Type B pancreatic cell (in vitro differentiated cells): ENCODE measurements at places on chromosomes 6 and 20. TPM values are rescaled to one million over a fixed set of nuclear protein-coding genes. Genes with fewer than 3 reads are reported as not detected.

DNA sequence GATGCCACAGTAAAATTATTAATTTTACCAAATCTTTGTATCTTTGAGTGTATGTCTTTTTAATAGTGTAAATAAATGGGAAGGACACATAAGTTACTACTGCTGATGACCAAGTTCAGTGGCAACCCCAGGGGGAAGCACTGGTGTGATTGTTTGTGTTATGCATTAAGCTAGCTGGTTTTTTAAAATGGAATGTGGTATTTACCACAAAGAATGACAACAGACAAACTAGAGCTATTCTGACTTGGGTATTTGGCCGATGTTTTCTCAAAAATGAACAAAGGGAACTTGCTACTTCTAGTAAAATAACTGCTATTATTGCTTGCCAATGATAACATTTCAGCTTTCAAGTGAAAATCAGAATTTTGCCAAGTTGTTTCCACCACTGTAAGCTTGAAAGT, 2.9 kb downstream of the FNDC1 start:
- peaks cover 89% of the 10 kb centered on the region for H3K27me3 ChIP-seq
- no peak overlapping the region for H3K27ac ChIP-seq
- H3K36me3 ChIP-seq: no peaks in the 10 kb centered on the region
- peaks cover 12% of the 10 kb centered on the region for H3K4me1 ChIP-seq
- no peak for DNase-seq

- no peak overlapping the region for H3K4me3 ChIP-seq
- DNase-seq: no peak
Measured at GRCh38 chr6:136007345-136007744, 155.8 kb downstream of the PDE7B start.

- peaks cover 26% of the 10 kb centered on the region for H3K4me1 ChIP-seq
- DNase-seq: peak; percentile 79
- H3K27ac ChIP-seq: peak overlapping the region; percentile 92
- peaks cover 19% of the 10 kb centered on the region for H3K36me3 ChIP-seq
- H3K4me3 ChIP-seq: peak overlapping the region; percentile 100
Measured at GRCh38 chr6:43575105-43575771, 600 bp downstream of the XPO5 start.

PKIB gene
- 31.7 and 56.8 TPM in 2 replicates for total RNA-seq

KCNK16 gene
- 22.6 and 41.1 TPM in 2 replicates for total RNA-seq

NHLRC1 gene
- total RNA-seq: 1.1 and 3.5 TPM in 2 replicates

DNA sequence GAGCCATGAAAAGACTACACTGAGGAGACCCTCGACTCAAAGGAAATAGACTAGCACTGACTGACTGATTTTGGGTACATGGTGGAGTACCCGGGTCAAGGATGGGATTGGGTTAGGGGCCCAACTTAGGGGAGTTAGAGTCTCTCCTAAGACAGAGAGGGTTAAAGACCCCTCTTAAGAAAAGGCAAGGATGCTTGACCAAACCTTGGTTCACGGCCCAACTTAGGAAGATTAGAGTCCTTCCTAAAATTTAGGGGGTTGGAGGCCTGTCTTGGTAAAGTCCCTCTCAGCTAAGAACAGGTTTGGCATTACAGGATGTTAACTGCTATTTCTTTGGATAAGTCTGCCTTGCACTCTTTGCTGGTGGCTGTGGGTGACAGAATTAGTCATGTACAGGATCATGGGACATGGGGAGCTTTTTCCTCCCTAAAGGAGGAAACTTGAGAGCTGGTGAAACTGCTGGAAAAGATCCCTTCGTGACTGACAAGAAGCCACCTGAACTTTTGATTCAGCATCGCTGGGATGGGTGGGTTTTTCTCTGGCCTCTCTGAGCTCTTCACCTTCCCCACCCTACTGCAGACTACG, 12.3 kb upstream of the SLC22A16 start:
- no peaks in the 10 kb centered on the region for H3K27me3 ChIP-seq
- DNase-seq: no peak
- no peak overlapping the region for H3K27ac ChIP-seq
- no peaks in the 10 kb centered on the region for H3K36me3 ChIP-seq

DNA sequence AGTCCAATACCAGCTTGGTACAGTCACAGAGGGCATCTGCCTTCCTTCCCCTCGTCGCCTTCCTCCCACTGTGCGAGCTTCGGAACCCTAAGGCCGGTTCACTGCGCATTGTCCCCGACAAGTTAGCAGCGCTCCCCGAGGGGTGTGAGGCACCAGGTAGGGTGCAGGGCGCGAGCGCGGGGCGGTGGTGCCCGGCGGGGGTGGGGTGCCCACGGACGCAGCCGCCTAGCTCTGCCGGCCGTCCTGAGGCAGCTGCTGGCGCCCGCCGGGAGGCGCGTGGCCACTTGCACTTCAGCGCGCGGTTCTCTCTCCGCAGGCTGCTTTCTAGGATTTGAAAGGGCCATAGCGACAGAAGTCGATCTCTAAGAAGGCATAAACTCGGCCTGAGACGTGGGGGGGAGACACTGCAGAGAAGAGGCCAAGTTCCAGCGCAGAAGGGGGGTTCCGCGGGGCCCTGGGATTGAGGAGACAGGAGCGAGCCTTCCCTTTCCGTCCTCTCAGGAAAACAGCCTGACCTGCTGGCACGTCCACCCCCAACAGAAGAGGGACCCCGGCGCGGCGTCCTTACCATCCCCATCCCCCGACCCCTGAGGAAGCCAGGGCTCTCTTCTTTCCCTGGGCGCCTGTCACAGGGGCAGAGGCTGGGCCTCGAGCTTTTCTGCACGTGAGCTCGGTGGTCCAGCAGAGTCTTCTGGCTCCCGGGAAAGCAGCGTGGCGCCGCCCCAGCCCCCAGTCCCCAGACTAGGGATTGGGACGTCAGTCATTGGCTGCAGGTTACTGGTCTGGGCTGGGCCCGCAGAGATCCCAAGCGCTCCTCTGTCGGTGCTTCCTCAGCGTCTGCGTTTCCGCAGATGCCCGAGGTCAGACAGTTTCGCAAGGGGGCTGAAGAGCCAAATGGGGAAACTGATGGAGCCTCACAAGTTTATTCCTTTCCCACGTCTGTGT, 15.6 kb upstream of the PRDM13 start:
- no peak overlapping the region for H3K27ac ChIP-seq
- DNase-seq: no peak
- H3K4me1 ChIP-seq: peaks cover 3% of the 10 kb centered on the region
- H3K36me3 ChIP-seq: no peaks in the 10 kb centered on the region
- peak overlapping the region; percentile 36 for H3K4me3 ChIP-seq

- H3K27ac ChIP-seq: peak overlapping the region; percentile 94
- peaks cover 10% of the 10 kb centered on the region for H3K36me3 ChIP-seq
- DNase-seq: peak; percentile 71
Measured at GRCh38 chr20:53162251-53162835, 190.2 kb downstream of the TSHZ2 start.

GRCh38 chr6:44855562-44856411, 468.3 kb downstream of the CDC5L start:
- peaks cover 24% of the 10 kb centered on the region for H3K4me1 ChIP-seq
- H3K27me3 ChIP-seq: no peaks in the 10 kb centered on the region
- no peak overlapping the region for H3K27ac ChIP-seq
- DNase-seq: no peak
- H3K36me3 ChIP-seq: no peaks in the 10 kb centered on the region

DNA sequence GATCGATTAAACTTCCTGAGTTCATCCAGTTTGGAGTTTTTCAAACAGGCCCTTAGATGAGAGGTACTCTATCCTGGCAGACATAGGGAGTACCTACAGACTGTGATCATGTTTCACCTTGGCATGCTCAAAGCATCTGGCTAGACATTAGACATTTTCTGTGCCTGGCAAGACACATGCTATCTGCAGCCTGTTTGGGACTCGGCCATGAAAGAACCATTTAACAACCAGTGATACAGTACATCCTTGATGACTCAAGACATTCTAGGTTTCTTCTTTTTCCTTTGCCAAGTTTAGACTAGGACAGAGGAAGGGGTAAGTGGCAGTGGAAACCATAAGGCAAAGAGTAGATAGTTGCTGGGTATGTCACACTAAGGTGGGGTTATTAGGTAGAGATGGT, 15.4 kb upstream of the PAQR8 start:
- H3K27me3 ChIP-seq: no peaks in the 10 kb centered on the region
- DNase-seq: no peak
- no peak overlapping the region for H3K27ac ChIP-seq
- H3K4me1 ChIP-seq: peaks cover 5% of the 10 kb centered on the region
- H3K4me3 ChIP-seq: no peak overlapping the region

- H3K4me3 ChIP-seq: no peak overlapping the region
- H3K27ac ChIP-seq: no peak overlapping the region
- H3K4me1 ChIP-seq: no peaks in the 10 kb centered on the region
- peaks cover 24% of the 10 kb centered on the region for H3K36me3 ChIP-seq
Measured at GRCh38 chr6:89690944-89691324, 52.4 kb upstream of the LYRM2 start.

GRCh38 chr6:16236631-16237199, 1.7 kb upstream of the GMPR start:
- no peak overlapping the region for H3K27ac ChIP-seq
- peaks cover 27% of the 10 kb centered on the region for H3K27me3 ChIP-seq
- H3K4me3 ChIP-seq: peak overlapping the region; percentile 71
- H3K36me3 ChIP-seq: no peaks in the 10 kb centered on the region

TSPO2 gene
- total RNA-seq: not detected in 2 replicates

DNA sequence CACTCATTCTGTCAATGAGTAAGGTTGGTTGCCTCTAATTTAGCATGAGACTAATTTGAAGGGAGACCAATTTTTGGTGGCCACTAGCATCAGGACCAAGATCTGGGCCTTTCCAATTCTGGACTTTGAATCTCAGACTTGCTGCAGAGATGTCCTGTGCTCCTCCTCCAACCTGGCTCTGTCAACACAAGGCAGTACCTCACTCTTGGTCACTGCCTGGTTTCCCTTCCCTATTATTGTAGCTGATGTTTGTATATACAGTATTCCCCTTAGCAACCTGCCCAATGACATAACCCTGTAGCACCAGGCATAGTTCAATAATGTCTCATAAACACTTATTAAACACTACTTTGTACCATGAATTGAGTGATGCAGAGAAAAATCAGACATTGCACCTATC, 50.4 kb downstream of the UNC5CL start:
- H3K4me1 ChIP-seq: peaks cover 22% of the 10 kb centered on the region
- H3K27me3 ChIP-seq: peaks cover 9% of the 10 kb centered on the region
- no peak overlapping the region for H3K27ac ChIP-seq
- no peak for DNase-seq
- H3K4me3 ChIP-seq: no peak overlapping the region
- peaks cover 3% of the 10 kb centered on the region for H3K36me3 ChIP-seq

CALHM6 gene
- 0.99 and 1.6 TPM in 2 replicates for total RNA-seq

DNA sequence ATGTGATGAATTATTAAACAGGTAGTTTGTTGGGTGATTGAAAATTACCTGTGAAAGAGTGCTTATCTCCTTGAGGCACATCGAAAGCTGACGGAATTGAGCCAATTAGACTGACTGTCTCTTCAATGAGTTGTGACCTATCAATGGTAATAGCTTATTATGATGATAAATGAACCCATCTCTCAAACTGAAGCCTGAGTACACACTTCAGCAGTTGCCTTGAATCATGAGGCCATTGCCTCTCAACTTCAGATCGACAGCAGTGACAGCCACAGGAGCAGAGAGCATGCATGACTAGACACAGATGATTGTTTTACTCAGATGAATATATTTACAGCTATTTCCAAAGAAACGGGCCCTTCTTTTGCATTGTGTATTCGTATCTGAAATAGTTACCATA, 323.9 kb downstream of the LAMA2 start:
- no peak overlapping the region for H3K4me3 ChIP-seq
- H3K36me3 ChIP-seq: no peaks in the 10 kb centered on the region
- H3K4me1 ChIP-seq: peaks cover 18% of the 10 kb centered on the region
- H3K27me3 ChIP-seq: peaks cover 38% of the 10 kb centered on the region
- H3K27ac ChIP-seq: no peak overlapping the region

- no peak overlapping the region for H3K4me3 ChIP-seq
- H3K27ac ChIP-seq: no peak overlapping the region
- no peaks in the 10 kb centered on the region for H3K36me3 ChIP-seq
- H3K4me1 ChIP-seq: peaks cover 4% of the 10 kb centered on the region
Measured at GRCh38 chr6:48713612-48714011, 602.6 kb upstream of the PTCHD4 start.

DNA sequence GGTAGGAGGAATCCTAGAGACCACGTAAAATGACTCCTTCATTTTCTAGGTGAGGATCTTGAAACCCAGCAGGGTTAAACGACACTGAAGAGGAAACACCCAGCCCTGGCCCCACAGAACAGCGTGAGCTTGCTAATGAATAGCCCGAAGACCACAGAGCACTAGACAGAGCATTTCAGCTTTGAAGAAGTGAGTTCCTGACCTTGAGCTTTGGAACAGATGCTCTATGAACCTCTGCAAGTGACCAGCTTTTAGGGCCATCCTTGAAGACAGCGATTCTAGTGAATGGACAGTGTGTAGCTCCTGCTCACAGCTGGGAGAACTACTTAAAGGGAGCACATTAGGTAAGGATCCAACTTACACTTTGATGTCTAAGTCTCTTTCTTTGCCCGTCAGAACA, 74.0 kb upstream of the FRMD1 start:
- H3K4me1 ChIP-seq: peaks cover 61% of the 10 kb centered on the region
- H3K4me3 ChIP-seq: peak overlapping the region; percentile 41
- peak overlapping the region; percentile 21 for H3K27ac ChIP-seq
- DNase-seq: no peak
- H3K27me3 ChIP-seq: no peaks in the 10 kb centered on the region

DNA sequence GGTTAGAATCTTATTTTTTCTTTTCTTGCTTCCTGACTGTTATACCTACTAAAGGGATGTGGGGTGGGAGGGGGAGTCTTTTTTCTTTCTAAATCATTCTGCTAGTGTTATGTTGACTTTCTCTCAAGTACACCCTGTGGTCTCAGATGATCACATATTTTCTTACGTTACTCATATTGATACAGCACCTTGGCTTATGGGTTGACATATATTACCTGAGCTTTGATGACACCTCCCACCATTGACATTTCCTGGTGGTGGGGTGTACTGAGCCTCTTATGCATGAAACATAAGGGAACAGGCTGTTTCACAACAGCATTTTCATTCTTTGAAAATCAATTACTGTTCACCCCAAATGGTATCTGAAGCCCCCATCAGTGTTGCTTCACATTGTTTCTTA, 169.8 kb downstream of the MMS22L start:
- H3K4me1 ChIP-seq: peaks cover 18% of the 10 kb centered on the region
- DNase-seq: no peak
- H3K36me3 ChIP-seq: peaks cover 3% of the 10 kb centered on the region

- peak overlapping the region; percentile 60 for H3K27ac ChIP-seq
- no peaks in the 10 kb centered on the region for H3K27me3 ChIP-seq
- H3K4me3 ChIP-seq: no peak overlapping the region
- H3K36me3 ChIP-seq: no peaks in the 10 kb centered on the region
Measured at GRCh38 chr6:11810039-11810541, 31.5 kb upstream of the ADTRP start.

- no peak overlapping the region for H3K4me3 ChIP-seq
- H3K4me1 ChIP-seq: peaks cover 44% of the 10 kb centered on the region
- peaks cover 3% of the 10 kb centered on the region for H3K27me3 ChIP-seq
Measured at GRCh38 chr20:32626859-32627636, 41.9 kb upstream of the NOL4L start.

GRCh38 chr20:62716198-62716940, 7.7 kb downstream of the NTSR1 start:
- peaks cover 6% of the 10 kb centered on the region for H3K4me1 ChIP-seq
- DNase-seq: no peak
- peaks cover 62% of the 10 kb centered on the region for H3K27me3 ChIP-seq
- H3K27ac ChIP-seq: no peak overlapping the region

- no peak overlapping the region for H3K4me3 ChIP-seq
- H3K27ac ChIP-seq: no peak overlapping the region
- no peak for DNase-seq
- H3K4me1 ChIP-seq: peaks cover 8% of the 10 kb centered on the region
- no peaks in the 10 kb centered on the region for H3K36me3 ChIP-seq
- peaks cover 2% of the 10 kb centered on the region for H3K27me3 ChIP-seq
Measured at GRCh38 chr20:16703570-16703969, 26.3 kb upstream of the SNRPB2 start.
